GM06990 (cell line): ENCODE measurements at places on chromosomes 6 and 20.

- no peak for DNase-seq
Measured at GRCh38 chr20:58012731-58013510, 215.5 kb downstream of the ANKRD60 start.

DNA sequence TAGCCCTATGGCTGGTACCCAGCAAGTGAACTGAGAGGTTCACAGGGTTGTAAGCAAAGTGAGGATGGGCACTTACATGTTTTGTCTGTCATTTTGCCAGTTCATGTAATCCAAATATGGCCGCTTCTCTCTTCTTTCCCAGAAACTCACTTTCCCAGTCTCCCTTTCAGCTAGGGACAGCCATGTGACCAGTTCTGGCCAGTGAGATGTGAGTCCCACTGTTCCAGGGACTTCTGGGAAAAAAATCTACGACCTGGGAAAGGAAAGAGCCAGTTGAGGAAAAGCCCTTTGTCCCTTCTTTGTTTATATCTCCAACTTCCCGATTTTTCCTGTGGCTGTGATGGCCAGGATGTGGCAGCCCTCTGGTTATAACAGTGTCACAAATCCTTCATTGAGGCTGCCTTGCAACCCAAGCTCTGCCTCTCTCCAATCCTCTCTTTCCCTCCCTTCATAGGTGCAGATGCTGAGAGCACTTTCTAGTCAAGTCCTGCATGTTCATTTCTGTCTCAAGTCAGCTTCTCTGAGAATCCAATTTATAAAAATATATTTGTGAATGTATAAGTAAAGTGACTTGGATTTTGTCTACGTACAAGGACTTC is 148.6 kb upstream of the ZFP64 start:
- DNase-seq = no peak

- DNase-seq = no peak
Measured at GRCh38 chr6:145137425-145137824, 597.9 kb downstream of the EPM2A start.

- no peak for DNase-seq
Measured at GRCh38 chr6:62974452-62974851, 236.8 kb upstream of the FKBP1C start.
